ENCODE measurements at places on chromosomes 3 and 15.
A peak's percentile ranks its signal among the peaks of the same experiment; 100 is the strongest.

GRCh38 chr3:96354742-96355141, 459.7 kb upstream of the EPHA6 start:
- DNase-seq, result no peak

DNA sequence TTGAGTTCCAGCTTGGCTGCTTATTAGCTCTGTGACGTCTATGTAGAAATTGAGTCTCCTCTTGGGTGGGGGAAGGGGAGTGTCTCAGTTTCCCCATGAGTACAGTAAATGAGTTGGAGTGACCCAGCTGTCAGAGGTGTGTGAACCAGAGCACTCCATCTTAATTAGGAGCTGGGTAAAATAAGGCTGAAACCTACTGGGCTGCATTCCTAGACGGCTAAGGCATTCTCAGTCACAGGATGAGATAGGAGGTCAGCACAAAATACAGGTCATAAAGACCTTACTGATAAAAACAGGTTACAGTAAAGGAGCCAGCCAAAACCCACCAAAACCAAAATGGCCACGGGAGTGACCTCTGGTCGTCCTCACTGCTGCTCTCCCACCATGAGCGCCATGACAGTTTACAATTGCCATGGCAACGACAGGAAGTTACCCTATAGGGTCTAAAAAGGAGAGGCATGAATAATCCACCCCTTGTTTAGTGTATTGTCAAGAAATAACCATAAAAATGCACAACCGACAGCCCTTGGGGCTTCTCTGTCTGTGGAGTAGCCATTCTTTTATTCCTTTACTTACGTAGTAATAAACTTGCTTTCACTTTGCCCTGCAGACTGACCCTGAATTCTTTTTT, 222.4 kb downstream of the CACNA2D3 start:
- DNase-seq, result no peak

DNA sequence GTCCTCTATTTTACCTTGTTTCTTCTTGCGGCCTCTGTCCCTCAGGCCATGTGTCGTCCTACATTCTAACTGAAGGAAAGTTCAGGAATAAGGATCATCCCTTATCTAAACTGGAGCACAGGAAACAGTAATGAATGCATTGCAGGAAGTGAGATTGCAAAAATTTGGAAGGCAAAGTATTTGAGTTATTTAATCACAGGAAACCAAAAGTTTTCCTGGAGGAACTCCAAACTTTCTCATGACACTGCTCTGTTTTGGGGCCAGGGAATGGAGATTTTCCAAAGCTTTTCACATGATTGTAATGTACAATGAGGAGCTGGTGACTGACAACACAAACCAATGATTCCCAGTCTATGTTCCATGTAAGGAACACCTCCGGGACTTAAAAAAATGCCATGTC, 57.8 kb upstream of the PLSCR4 start:
- DNase-seq, result no peak

DNA sequence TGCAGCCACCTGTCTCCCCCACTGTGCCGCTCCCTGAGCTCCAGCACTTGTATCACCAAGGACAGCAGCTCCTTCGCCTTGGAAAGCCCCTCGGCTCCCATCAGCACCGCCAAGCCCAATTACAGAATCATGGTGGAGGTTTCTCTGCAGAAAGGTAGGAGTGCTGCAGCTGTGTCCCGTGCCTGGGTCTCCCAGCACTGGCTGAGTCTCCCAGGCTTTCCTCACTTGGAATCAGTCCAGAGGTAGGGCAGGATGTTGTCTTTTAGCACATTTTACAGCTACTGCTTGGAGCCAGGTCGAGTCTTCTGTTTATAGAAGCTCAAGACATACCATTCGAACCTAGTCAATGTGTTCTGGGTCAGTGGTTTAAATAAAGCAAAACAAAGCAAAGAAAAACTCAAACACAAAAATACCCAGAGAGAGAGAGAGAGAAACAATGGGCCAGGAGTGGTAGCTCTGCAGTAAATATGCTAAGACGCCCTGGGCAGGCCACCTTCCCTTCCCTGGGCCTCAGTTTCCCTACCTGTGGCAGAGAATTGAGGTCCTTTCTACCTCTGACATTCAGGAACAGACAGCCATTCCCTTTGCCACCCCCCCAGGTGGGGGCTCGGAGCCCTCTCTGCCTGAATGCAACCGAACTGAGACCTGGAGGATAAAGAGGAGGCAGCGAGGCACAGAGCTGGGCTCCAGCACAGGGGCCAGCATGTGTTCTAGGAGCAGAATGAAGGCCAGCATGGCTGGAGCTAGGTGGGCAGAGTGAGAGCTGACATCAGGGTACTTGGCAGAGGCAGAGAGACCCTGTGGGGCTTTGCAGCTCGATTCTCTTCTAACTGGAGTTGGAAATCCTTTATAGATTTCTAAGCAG, 44.1 kb downstream of the STARD5 start:
- no peak for DNase-seq

- no peak for DNase-seq
Observed at GRCh38 chr3:126292318-126293070, 64.7 kb downstream of the KLF15 start.

DNA sequence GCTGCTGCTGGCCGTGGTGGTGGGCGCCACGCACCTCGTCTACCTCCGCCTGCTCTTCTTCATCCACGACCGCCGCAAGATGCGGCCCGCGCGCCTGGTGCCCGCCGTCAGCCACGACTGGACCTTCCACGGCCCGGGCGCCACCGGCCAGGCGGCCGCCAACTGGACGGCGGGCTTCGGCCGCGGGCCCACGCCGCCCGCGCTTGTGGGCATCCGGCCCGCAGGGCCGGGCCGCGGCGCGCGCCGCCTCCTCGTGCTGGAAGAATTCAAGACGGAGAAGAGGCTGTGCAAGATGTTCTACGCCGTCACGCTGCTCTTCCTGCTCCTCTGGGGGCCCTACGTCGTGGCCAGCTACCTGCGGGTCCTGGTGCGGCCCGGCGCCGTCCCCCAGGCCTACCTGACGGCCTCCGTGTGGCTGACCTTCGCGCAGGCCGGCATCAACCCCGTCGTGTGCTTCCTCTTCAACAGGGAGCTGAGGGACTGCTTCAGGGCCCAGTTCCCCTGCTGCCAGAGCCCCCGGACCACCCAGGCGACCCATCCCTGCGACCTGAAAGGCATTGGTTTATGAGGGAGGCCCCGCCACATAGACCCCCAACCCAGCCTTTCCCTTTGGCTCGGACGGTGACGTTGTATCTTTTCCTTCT, 1.1 kb downstream of the GPR27 start:
- peak; percentile 8 for DNase-seq

- DNase-seq, result peak; percentile 38
Observed at GRCh38 chr3:25830373-25831280, 40.7 kb downstream of the OXSM start.

DNA sequence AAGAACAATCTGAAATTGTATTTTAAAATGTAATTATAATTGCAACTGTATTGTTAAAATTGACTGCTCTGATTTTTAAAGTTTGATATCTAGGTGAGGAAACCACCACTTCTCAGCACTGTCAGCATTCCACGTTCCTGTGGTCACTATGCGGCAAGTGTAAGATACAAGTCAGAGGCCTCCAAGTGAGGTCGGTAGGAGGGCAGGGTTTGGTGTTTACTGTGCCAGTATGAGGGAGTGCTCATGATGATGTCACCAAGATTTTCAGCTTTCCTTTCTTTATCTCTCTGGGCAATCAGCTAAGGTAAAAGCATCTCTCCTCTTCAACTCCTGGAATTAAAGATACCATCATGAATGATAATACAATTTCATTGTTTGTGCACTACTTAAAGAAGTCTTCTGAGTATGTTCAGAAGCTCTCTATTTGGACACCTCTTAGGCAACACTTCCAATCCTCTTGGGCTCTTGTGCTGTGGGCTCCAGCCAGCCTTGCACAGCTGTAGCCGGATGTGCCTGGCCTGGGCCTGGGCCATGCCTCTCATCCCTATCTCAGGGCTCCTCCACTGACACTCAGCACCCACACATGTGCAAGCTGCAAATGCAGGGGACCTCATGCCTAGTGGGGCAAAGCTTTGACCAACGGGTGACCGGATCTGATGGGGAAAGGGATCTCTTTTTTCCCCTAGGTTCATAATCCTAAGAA, 42.9 kb downstream of the CCR3 start:
- no peak for DNase-seq

- DNase-seq, result no peak
Observed at GRCh38 chr15:90174140-90174875, 26.8 kb upstream of the SEMA4B start.

Data from hindlimb muscle (tissue), 1 donor.